ENCODE measurements at places on chromosomes 12 and 14.

- no peak for DNase-seq
Measured at GRCh38 chr12:26564391-26564790, 268.6 kb downstream of the ITPR2 start.

DNA sequence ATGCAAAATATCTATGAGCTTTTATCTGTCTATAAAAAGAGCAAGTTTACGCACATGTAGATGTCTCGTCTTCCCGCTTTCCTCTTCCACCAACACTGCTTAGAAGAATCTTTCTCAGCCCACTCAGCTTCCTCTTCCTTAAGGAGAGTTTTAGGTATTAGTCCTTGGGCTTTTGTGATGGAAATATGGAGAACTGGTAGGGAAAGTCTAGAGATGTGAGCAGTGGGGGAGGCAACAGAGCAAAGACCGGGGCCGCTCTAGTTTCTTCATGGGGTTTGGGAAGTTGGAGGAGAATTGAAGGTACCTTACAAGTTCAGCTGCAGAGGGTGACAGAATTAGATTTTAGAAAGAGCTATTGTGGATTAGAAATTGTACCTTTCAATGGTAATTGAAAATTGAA, 56.3 kb upstream of the CPNE8 start:
- no peak for DNase-seq

- DNase-seq: no peak
Measured at GRCh38 chr14:103199124-103199523, 75.9 kb downstream of the TNFAIP2 start.

- DNase-seq: no peak
Measured at GRCh38 chr12:100329800-100330199, 27.1 kb upstream of the SLC17A8 start.

GRCh38 chr12:109588461-109589239, 15.1 kb downstream of the MVK start:
- no peak for DNase-seq

GRCh38 chr12:19326102-19326501, 113.2 kb upstream of the AEBP2 start:
- DNase-seq: no peak

GRCh38 chr14:101830271-101830670, 68.8 kb downstream of the PPP2R5C start:
- DNase-seq: no peak
